ENCODE measurements at places on chromosomes 7 and 10. TPM values are rescaled to one million over a fixed set of nuclear protein-coding genes. Genes with fewer than 3 reads are reported as not detected.

Gene RAMP3
- not detected for total RNA-seq

Gene OR2A42
- total RNA-seq = not detected

Gene RSPH10B2
- 0.14 TPM for total RNA-seq

Gene ZNF37A
- total RNA-seq = 5.1 TPM

Measured in A549 treated with Hydrocortisone at 1 μM for 4 hours (cell line).